ENCODE measurements at places on chromosomes 7 and 10.

DNA sequence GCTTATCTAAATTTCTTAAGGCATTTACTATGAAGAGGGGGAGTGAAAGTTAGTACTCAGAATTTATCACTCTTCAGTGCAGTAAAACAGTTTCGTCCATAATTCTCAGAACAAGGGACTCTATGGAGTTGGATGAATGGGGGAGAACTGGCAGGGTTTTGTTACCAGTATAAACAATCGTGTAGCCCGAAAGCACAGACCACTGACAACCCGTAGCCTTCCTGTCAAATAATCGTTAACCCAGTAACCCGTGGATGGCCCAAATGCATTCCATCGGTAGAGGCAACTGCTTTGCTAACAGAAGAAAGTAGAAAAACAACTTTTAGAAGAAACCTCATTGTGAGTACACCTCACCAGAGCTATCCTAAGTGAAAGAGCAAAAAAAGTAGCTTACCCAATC lies 583.9 kb downstream of the NXPH1 start:
- no peak for DNase-seq

DNA sequence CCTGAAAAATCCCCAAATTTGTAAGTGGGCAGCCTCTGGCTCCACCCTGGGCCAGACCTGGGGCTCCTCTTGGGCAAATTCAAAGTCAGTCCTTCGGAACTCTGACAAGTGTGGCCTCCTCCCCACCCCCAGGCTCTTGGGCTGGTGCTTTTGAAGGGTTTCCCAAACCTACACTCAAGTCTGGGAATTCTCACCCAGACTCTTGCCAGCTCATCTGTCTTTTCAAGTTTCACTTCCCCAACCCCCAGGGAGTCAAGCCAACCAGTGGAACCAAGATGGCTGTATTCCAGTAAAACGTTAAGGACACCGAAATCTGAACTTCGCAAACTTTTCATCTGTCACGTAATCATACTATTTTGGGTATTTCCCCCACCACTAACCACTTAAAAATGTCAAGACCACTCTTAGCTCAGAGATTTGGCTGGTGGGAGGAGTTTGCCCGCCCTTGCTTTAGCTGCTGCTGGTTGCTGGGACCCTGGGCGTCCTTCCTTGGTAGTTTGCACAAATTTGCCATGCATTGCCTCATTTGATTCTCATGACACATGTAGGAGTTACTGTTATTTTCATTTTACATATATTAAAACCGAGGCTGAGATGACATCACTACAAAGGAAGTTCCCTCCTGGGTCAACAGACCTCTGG lies 1.7 kb upstream of the MYO1G start:
- DNase-seq: no peak

- DNase-seq: no peak
Measured at GRCh38 chr7:133706016-133706415, 421.1 kb upstream of the LRGUK start.

DNA sequence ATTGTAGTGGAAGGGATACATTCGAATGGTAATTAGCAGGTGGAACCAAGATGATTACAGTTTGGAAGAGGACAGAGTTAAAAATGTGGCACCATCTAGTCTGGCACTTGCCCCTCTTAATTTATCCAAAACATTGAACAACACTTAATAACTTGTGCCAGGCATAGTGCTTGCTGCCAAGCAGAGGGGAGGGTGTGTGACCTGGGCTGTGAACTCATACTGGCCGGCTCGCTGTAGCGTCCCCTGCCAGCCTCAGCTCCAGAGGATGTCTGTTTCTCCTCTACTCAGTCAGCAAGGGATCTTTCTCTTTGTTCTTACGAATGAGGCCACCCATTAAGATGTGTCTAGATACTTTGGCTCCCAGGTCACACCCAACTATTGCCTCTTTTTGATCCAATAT lies 179.4 kb upstream of the INHBA start:
- no peak for DNase-seq

GRCh38 chr7:95976369-95977060 lies 204.2 kb downstream of the DYNC1I1 start:
- no peak for DNase-seq

DNA sequence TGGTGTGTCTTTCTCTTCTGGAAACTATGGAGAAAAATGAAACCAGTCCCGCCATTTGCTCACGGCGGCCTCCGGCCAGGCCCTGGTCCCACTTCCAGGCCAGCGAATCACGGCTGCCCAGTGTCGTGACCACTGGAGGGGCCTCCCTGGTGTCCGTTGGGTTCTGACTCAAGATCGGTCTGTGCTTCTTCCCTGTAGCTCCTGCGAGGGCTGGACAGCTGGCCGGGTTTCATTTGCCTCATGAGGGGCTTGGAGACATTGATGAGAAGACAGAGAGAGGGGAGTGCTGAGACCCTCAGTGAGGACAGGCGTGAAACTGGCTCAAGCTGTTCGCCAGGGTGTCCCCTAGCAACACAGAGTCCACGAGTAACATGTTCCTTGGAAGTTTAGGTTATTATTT lies 108.6 kb downstream of the ADARB2 start:
- no peak for DNase-seq

DNA sequence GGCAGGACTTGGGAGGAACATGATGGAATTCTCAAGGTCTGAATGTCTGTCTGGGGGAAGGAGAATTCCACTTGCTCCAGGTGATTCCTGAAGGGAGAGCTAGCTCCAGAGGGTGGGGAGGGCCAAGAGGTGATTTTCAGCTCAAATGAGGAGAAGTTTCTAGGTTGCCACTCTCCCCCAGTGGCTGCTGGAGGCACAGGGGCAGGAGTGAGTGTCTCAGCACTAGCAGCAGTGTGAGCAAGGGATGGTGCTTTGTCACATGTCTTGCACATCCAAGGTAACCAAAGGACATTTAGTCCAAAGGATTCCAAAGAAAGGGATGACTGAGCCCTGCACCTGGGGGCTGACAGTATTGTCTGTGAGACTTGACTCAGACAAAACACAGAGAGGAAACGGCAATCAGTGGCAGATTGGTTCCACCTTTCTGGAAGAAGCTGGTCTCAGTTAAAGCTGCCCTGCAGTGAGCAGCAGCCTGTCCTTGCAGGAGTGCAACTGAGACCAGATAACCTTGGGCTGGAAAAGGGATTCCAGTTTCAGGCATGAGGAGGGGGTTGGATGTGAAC lies 51.2 kb upstream of the PCBD1 start:
- no peak for DNase-seq

- DNase-seq: no peak
Measured at GRCh38 chr7:93636276-93636675, 61.8 kb upstream of the CALCR start.

DNA sequence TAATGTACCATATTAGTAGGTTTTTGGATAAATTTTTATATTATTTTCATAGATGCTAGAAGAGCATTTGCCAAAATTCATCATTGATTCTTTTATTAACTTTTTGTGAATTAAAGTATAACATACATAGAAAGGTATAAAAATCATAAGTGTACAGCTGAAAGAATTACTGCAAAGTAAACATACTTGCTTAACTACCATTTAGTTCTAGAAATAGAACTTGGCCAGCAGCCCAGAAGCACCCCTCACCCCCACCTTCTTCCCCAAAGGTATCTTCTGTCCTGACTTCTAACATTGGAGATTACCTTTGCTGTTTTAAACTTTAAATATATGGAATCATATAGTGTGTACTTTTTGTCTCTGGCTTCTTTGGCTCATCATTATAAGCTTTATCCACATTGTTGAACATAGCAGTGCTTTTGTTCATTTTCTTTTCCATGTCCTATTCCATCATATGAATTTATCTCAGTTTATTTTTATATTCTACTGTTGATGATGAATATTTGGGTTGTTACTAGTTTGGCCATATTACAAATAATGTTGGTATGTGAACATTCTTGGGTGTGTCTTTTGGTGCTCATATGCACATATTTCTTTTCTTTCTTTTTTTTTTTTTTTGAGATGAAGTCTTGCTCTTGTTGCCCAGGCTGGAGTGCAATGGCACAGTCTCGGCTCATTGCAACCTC lies 142.8 kb downstream of the ADK start:
- DNase-seq: no peak

DNA sequence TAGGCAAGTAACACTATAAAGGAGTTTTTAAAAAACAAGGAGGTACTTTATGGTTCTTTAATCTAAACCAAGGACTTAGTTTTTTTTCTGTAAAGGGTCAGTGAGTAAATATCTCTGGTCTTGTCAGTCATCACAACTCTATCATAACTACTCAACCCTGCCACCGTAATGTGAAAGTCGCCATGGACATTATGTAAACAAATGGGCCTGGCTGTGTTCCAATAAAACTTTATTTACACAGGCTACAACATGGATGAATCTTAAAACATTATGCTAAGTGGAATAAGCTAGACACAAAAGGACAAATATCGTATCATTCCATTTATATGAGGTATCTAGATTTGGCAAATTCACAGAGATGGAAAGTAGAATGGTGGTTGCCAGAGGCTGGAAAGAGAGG lies 60.8 kb upstream of the SP4 start:
- DNase-seq: no peak

GRCh38 chr10:114552050-114552449 lies 106.0 kb downstream of the ABLIM1 start:
- no peak for DNase-seq

DNA sequence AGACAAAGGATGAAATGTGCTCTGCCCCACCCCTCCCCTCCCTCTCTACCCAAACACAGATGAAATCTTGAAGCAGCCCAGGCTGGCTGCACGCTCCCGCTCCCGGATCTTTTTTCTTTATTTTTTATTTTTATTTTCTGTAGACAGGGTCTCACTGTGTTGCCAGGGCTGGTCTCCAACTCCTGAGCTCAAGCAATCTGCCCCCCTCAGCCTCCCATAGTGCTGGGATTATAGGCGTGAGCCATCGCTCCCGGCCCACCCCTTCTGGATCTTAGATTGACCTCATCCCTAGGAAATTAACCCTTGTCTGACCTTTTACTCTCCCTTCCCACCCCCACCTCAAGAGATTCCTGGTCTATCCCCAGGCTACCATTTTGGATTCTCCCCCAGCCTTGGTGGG lies 14.3 kb downstream of the TACR2 start:
- no peak for DNase-seq

DNA sequence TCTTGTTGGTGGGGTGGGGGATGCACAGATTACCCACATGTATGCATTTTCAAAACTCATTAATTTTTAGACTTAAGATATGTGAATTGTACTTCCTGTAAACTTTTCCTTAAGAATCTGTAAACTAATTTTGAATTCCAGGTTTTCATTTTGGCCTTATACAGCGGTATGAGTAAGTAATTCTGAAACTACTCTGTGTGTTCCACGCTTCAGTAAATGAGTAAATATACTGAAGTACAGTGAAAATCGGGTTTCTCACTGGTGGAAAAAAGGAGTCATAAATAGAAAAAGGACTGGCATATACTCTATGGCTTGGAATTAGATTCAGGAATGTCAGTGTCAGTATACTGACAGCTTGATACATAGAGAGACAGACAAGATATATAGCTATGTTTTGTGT lies 72.8 kb downstream of the CTTNBP2 start:
- DNase-seq: no peak

DNA sequence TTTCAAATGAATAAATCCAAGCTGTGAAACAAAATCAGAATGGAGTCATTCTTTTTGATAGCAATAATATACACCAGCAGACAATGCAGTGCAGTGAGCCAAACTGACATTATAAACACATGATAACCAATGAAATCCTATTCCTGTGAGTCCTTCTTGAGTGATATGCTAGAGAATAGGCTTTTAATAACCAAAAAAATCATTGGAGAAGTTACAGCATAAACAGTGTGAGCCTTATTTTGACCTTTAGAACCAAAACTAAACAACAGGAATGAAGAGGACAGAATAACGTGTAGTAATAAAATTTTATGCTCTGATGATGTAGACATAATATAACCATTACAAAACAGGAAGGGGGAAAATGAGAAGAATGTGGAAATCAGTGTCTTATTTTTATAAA lies 8.7 kb downstream of the HUS1 start:
- no peak for DNase-seq

DNA sequence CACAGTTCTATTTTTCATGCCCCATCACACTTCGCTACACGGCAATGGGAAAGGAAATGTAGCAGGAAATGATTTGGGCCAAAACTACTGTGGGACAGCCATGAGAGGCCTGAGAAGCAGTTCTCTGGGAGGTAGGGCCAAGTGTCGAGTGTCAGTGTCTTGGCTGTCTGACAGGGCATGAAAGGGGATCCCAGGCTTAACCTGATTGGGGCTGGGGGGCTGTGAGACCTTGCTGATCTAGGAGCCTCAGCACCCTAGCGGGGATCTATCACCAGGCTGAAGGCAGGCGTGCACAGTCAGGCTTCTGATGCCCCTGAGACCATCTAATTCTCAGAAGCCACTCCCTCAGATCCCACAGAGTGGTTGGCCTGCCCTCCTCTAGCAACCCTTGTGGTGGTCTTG lies 58.2 kb upstream of the SLC25A13 start:
- DNase-seq: no peak

- no peak for DNase-seq
Measured at GRCh38 chr7:105738133-105738532, 138.3 kb downstream of the ATXN7L1 start.

Data from GOT3 (cell line).